Inflammatory macrophage treated with lipopolysaccharide for 4 hours (primary cell): ENCODE measurements at places on chromosomes 1 and 21.

DNA sequence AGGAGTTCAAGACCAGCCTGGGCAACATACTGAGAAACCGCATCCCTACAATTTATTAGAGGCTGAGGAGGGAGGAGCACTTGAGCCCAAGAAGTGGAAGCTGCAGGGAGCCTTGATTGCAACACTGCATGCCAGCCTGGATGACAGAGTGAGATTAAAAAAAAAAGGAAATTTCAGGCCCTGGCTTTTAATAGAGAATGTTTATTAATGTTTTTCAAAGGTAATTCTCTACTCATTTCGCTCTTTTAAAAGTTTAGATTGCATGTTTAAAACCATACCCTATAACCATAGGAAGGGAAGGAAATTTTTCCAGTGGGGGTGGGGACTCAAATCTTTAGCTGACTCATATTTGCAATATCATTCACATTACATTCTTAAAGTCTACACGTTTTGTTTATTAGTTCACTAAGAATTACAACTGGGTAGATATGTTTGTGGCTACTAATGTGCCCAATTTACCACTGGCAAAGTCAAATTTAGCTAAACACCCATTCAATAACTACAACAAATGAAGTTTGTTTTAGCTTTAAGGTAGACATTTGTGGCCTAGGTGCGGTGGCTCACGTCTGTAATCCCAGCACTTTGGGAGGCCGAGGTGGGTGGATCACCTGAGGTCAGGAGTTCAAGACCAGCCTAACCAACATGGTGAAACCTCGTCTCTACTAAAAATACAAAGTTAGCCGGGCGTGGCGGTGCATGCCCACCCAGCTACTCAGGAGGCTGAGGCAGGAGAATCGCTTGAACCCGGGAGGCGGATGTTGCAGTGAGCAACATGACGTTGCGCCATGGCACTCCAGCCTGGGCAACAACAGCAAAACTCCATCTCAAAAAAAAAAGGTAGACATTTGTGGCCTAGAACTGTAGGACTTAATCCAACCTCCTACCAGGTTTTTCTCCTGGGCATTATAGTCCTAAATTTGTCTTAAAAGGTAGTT, 5.0 kb downstream of the KDM5B start:
- peak; percentile 69 for DNase-seq

- DNase-seq, result no peak
These were observed 21.3 kb upstream of the EFHD2 start for GRCh38 chr1:15388201-15388880.

DNA sequence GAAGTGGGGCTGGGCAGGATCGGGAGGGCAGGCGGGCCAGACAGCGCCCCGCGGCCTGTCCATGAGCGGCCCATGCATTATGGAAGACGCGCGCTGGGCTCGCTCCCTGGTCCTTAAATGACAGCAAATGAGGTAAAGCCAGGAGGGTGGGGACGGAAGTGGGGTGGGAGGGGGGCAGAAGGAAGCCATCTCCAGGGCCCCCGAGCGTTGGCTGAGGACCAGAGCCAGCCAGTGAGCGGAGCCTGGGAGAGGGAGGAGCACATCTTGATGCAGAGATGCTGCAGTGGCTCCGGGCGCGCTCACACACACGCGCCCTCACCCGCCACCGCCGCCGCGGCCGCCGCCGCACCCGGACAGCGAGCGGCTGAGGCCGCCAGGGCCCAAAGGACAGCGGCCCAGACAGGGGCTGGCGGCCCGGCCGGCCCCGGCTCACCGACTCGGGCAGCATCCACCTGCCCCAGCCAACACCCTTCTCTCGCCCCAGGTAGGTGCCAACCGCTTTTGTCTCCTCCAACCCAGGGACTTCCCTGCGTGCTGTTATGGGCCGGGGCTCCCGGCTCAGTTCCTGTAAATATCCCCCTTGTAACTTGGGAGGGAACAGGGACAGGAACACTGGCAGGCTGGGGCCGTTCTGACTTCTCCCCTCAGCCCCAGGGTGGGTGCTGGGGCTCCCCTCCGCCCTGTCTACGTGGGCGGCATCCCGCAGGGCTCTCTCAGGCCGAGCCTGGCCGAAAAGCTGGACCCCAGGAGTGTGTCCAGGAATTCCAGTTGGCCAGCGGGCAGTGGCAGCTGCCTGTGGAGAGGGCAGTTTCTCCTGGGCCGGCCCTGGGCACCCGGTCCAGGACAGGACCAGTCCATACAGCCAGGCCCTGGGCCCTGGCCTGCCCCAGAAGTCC, at the start of gene CNTN2:
Gene CNTN2 (plus strand): TSS at position 302 of the 896 bp plus-strand sequence. CDS start 9,974 bp downstream, outside the sequence.
- no peak for DNase-seq

- peak; percentile 13 for DNase-seq
These were observed 58.7 kb downstream of the ALG14 start for GRCh38 chr1:95013950-95014574.

DNA sequence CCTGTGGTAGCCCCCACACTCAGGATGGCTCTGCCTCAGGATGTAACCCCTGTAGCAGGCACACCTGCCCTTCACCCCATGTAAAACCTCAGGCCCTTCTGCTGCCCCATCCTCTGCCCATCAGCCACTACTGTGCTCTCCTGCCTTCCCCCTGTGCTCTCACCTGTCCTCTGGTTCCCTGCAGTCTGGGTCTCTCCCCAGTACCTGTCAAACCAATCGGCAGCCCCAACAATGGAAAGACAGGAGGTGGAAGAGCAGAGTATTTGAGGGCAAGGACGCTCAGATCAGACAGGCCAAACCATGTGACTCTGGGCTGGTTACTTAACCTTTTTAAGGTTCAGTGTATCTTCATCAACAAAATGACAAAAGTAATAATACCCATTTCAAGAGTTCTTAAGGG, 30.9 kb downstream of the SMIM12 start:
- DNase-seq, result no peak

DNA sequence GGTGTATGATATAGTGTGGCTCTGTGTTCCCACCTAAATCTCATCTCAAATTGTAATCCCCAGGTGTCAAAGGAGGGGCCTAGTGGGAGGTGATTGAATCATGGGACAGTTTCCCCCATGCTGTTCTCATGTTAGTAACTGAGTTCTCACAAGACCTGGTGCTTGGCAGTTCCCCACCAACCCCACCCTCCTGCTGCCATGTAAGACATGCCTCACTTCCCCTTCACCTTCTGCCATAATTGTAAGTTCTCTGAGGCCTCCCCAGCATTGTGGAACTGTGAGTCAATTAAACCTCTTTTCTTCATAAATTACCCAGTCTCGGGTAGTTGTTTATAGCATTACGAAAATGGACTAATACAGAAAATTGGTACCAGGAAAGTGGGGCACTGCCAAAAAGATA, 1705.3 kb downstream of the NCAM2 start:
- no peak for DNase-seq

GRCh38 chr1:6034750-6035096, 11.0 kb upstream of the KCNAB2 start:
- no peak for DNase-seq
